ENCODE measurements at places on chromosomes 7 and 10.

DNA sequence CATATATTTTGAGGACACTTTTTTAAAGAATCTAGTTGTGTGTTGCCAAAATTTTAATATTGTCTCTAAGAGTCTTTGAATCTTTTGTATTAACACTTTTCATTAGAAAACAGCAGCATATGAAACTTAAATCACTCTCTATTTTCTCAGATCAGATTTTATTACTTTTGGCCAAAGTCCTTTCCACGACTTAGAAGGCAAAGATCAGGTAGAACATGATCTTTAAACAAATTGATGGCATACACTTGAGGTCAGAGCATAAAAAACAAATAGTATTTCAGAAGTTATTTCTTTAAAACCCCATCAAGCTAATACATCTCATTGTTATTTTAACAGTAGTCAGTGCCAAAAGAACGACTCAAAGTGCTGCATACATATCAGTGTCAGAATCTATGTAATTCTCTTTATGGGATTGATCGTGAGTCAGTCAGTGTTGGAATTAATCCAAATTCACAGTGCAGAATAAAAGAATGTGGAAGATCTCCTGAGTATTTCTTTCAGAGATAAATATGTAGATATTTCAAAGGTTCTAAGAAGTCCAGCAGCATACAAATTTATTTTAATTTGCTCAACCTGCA is 9.6 kb upstream of the AGMO start:
- no peak for DNase-seq

- DNase-seq, result peak; percentile 35
These were observed 302.2 kb downstream of the PTPRN2 start for GRCh38 chr7:158285383-158285770.

DNA sequence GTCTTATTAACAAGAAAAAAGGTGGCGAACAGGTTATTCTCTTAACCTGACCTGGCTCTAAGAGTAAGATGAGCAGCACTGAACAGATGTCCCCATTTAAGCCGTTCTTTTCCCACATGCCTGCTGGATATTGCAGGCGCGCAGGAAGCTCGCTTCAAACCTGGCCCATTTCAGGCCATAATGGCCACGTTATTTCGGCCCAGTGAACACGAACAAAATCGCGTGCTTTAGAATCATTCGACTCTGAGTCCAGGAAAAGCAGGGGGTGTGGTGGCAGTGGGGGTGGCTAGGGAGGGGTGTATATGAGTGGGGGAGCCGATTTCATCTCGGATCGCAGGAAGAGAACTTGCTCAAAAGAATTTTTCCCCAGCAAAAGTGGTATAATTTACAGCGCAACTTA is 6.6 kb upstream of the SP8 start:
- no peak for DNase-seq

DNA sequence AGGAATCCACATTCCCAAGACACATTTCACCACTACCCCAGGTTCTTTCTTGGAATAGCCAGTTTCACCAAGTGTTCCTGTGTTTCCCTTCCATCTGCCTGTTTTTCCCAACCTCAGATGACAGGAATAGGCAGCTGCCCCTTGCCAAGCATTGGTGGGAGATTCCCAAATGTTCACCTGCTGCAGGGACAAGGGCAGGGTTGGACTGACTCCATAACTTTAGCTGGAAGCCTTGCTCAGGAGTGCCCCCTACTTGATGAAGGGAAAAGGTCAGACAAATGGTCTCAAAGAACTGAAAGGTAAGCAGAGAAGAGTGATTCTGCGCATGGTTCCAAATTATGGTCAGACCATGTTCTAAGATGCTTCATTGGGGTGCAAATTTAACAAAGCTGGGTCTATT is 45.1 kb upstream of the LYZL1 start:
- DNase-seq, result no peak

- no peak for DNase-seq
These were observed 11.6 kb upstream of the ABHD11 start for GRCh38 chr7:73749931-73750776.

DNA sequence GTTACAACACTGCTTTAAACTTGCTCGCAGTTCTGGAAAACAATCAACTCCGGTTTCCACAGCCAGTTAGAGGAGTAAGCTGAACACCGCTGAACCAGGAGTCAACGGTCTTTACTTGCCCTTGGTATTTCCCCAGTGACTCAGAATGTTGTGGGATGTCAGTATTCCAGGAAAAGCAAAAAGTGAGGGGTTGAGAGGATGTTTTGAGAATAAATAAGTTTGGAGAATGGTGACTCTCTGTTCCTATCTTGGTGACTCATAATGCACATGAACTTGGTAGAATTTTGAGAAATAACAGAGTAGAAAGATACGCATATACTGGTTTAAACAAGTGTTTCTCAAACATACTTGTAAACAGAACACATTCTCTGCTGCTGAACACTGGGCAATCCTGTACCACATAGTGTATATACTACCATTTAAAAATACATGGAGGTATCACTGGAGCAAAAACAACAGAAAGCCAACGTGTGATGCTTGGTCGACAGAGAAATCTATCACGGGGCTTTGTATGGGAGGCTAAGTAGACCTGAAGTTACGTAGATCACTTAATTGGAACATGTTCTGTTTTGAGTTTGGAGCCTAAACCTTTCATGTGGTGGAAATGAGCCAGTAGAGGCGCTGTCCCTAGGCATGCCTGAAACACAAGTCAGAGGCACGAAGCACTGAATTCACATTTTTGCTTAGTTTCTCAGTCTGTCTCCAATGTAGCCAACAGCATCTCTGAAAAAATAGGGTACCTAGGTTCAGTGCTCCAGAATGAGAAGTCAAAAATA is 534.3 kb downstream of the PARD3 start:
- no peak for DNase-seq
